ENCODE measurements at places on chromosomes 11 and 22.

DNA sequence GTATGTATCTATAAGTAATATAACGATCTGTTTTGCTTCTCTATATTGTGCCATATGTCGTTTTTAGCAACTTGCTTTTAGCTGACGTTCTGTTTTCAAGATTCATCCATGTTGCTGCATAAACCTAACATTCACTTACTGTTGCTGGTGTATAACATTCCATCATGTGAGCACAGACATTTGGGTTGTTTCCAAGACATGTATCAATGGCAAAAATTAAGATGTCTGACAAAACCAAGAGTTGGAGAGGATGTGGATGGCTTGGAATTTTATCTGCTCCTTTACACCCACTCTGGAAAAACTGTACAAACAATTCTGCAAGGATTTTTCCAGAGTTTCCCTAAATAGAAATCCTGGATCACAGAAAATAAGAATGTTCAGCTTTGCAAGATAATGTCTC, 40.9 kb downstream of the DGCR2 start:
- no peak for DNase-seq

GRCh38 chr11:2694495-2694894, 5.3 kb downstream of the KCNQ1OT1 start:
- no peak for DNase-seq

- DNase-seq: no peak
Measured at GRCh38 chr11:36363361-36364268, 67.5 kb downstream of the PRR5L start.

- peak; percentile 69 for DNase-seq
Measured at GRCh38 chr11:12841946-12842630, 167.0 kb upstream of the RASSF10 start.

GRCh38 chr11:102603091-102603490, 22.0 kb downstream of the MMP20 start:
- no peak for DNase-seq

DNA sequence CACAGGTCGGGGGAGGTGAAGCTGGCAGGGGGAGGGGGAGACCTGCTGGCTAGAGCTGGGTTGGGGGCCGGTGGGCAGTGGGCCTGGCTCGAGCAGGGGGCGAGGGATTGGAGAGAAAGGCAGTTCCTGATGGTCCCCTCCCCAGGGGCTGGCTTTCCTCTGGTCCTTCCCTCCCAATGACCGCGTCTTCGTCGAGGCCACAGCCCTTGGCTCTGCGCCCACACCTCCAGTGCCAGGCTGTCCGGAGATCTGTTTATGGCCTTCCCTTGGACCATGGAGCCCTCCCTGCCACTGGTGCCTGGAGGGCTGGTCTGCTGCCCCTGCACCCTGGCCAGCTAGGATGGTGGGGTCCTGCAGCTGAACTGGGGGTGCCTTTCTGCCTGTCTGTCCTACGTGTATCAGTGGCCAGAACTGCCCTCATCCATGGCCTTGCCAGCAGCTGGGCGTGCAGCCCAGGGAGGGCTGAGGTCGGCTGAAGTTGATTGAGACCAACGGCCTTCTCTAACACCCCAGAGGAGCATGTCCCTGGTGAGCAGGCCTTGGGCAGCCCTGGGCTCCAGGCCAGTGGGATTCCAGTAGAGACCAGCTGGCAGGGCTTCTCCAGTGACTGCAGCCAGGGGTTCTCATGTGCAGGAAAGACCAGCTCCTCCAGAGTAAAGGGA, 12.3 kb downstream of the TANGO2 start:
- DNase-seq: no peak

GRCh38 chr11:67365736-67366444, 7.5 kb downstream of the CLCF1 start:
- DNase-seq: no peak

- DNase-seq: no peak
Measured at GRCh38 chr22:38652859-38653258, 3.3 kb downstream of the FAM227A start.

DNA sequence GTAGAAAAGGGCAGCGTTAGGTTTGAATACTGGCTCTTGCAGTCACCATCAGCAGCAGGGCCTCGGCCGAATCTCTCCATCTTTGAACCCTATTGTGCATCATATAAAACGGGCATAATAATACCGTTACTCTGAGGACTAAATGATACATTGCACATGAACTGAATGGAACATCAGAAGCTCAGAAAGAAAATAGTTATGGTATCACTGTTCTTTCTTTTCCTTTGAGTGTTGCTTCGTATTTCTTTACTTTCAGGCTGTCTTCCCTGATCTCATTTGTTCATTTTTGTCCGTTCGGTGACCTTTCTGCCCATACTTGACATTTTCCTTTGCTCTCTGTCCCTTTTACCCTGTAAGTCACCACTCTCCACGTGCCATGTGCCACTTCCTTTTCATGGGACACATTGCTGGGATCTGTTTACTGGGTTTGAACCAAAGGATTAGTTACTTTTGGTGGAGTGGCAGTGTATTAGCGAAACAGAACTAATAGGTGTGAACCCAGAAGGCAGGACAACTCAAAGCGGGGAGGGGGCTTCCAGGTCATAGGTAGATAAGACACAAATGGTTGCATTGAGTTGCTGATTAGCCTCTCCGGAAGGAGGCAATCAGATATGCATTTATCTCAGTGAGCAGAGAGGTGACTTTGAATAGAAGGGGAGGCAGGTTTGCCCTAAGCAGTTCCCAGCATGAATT, 717 bp upstream of the ZNF202 start:
- no peak for DNase-seq

DNA sequence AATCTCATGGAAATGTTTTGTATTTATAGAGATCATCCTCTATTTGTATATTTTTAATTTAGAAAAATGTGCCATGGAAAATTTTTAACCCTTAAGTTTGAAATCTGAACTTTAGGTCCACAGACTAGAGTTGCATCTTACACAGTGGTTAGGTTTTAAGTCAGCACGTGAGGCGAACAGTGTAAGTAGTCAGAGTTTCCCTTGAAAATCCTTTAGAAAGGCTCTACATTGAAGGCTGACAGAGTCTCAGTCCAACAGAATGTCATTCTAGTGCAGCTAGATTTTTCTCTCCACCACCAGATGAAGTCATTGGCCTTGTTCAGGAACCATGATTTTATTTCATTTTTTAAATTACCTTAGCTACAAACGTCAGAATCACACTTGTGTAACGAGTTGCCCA, 18.7 kb downstream of the HMGXB4 start:
- DNase-seq: no peak

- no peak for DNase-seq
Measured at GRCh38 chr22:49243965-49244364, 583.7 kb downstream of the BRD1 start.

DNA sequence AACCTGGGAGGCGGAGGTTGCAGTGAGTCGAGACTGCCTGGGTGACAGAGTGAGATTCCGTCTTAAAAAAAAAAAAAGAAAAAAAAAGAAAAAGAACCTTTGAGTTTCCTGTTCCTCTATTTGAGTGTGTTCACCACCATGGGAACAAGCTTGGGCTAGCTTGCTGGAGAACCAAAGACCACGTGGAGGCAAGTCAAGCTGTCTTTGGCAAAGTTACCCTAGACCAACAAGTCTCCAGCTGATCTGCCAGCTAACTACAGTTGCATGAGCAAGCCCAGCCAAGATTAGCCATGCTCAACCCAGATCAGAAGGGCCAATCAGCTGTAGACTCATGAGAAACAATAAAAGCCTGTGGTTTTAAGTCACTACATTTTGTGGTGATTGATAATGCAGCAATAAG, 29.7 kb downstream of the SLN start:
- no peak for DNase-seq

- peak; percentile 77 for DNase-seq
Measured at GRCh38 chr11:35267504-35267903, 128.5 kb downstream of the CD44 start.

- DNase-seq: peak; percentile 34
Measured at GRCh38 chr22:29457730-29458129, 19.3 kb downstream of the RFPL1 start.

- no peak for DNase-seq
Measured at GRCh38 chr11:106001304-106002012, 20.6 kb downstream of the MSANTD4 start.

DNA sequence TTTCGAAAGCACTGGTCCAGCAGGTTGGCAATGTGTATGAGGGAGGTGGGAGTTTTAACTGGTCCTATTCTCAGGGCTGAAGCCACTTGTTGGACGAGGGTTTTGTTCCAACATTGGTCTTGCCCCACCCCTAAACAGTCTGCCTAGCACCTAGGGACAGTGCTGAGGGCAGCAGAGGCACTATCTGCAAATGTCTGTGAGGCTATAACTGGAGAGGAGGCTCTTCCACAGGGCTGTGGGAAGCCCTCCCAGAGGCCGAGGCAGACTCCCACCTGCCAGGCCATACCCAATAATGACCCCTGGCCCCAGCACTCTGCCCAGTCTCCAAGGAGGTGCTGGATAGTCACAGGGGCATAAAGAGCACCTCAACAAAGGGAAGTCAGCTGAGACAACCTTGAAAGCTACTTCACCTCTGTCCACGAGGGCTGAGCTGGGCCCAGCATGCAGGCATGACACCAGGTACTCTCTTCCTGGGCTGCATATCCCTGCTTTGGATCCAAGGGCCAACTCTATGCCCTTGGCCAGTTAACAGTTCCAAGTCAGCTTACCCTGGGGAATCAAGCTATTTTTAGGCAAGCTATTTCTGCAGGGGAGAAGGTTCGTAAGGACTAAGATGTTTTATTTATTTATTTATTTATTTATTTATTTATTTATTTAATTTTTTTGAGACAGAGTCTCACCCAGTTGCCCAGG, 40.2 kb upstream of the SLC25A1 start:
- no peak for DNase-seq

GRCh38 chr11:131924001-131924400, 553.6 kb downstream of the NTM start:
- no peak for DNase-seq

DNA sequence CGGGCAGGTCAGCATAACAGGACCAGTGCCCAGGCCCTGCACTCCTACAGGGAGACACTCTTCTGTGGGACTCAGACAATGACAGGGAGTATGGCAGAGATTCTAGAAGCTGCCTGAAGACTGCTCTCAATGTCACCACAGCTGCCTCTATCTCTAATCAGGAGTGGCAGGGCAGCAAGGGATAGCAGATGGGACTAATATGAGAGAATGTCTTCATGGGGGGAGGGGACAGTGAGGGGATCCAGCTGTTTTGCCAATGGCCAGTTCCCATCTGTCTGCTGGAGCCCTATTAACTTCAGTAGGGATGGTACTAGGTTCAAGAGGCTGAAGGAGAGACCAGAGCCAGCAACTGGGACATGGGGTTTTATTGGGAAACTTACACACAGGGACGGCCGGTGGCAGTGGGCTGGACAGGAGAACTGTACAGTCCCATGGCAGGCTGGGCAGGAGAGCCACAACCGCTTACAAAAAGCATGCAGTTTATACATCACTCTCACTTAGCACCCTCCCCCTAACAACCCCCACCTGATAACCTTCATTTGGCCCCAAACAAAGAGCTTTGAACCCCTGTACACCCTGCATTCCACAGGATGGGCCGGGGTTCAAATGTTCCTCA, 2.5 kb upstream of the CD82 start:
- DNase-seq: no peak

- no peak for DNase-seq
Measured at GRCh38 chr11:18091731-18092130, 14.2 kb downstream of the SAAL1 start.

GRCh38 chr11:128146926-128147605, 440.3 kb downstream of the ETS1 start:
- peak; percentile 49 for DNase-seq

DNA sequence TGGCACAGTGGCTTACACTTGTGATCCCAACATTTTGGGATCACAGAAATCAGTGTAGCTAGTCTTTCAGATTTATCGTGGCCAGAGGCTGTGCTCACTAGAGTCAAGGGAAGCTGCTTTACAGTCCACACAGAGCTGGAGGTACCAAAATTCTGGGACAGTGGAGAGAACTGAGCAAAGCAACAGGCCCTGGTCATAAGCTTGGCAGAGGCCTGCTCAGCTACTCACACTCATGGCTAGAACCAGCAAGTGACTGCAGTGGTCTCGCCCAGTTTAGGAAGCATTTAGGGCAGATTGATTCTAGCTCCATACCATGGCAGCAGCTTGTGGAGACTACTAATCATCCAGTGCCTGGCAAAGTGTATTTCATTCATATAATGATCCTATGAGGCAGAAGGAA, 8.8 kb downstream of the TMEM216 start:
- DNase-seq: no peak

GRCh38 chr11:17528181-17528691, 16.0 kb downstream of the USH1C start:
- DNase-seq: peak; percentile 19

GRCh38 chr11:117670924-117671323, 126.1 kb downstream of the DSCAML1 start:
- no peak for DNase-seq

- no peak for DNase-seq
Measured at GRCh38 chr11:11382858-11383532, 29.9 kb upstream of the CSNK2A3 start.

- DNase-seq: peak; percentile 71
Measured at GRCh38 chr11:103338621-103339484, 229.6 kb downstream of the DYNC2H1 start.

- no peak for DNase-seq
Measured at GRCh38 chr11:1194231-1194976, 28.5 kb upstream of the MUC5B start.

DNA sequence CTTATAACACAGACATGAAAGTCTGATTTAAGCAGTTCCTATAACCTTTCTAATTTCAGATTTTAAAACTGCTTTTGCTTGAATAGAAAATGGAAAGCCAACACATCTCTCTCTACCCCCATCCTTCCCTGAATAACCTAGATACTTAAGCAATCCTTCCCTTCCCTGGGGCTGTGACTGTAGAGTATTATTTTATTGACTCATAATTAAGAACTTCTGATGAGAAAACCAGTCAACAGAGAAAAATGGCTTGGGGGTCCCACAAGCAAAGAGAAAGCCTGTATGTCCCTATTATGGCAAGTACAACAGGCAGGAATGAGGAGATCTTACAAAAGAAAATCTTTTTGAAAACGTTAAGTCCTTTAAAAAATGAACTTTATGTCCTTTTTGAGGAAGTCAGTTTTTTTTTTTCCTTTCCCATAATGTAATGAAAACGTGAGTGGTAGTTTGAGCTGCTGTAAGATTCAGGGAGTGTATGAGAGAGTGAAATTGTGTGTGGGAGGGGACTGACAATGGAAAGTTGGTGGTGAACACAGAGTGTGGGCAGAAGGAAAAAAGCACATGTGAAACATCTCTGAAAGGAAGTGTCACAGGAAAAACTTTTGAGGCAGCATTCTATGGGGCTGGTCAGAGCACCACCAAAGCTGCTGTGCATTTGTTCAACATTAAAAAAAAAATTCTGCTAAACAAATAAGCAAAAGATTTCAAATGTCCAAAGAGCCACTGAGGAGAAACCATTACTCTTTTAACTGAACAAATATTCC, 154.6 kb downstream of the MAML2 start:
- peak; percentile 76 for DNase-seq

Measured in HCEC 1CT (cell line).